ENCODE measurements at places on chromosomes 4 and X. TPM values are rescaled to one million over a fixed set of nuclear protein-coding genes. Genes with fewer than 3 reads are reported as not detected.

Gene MAP9
- 41.9 TPM for polyA plus RNA-seq

Gene GRIA3
- polyA plus RNA-seq: 3.3 TPM

Gene TBX22
- 0.87 TPM for polyA plus RNA-seq

Gene SPIN4
- polyA plus RNA-seq: 5.0 TPM

Gene MAP7D2
- polyA plus RNA-seq: 1.0 TPM

Gene MCTS1
- 75.6 TPM for polyA plus RNA-seq

Gene SYP
- polyA plus RNA-seq: 1.3 TPM

Gene FAM47E
- 7.4 TPM for polyA plus RNA-seq

Gene NCBP2L
- 0.11 TPM for polyA plus RNA-seq

GRCh38 chr4:168805341-168805740 is 204.7 kb downstream of the CBR4 start:
- no peak for DNase-seq

DNA sequence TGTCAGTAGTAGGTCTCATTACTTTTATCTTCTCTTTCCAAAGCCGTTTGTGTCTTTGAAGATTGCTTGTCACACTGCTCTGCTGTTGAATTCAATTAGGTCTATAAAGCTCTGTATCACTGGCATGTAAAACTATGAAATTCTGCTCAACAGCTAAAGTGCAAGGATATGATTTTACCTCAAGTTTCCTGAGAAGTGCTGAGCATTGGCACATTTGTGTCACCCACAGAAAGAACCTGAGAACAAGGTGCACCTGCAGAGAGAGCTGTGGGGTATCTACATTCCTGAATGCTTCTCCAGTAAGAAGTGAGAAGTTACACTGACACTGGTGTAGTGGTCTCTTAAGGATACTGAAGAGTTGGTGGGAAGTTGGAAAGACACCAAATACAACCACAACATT is 274.0 kb downstream of the INPP4B start:
- DNase-seq: no peak

- DNase-seq: no peak
Observed at GRCh38 chr4:93810340-93810992, 18.1 kb upstream of the ATOH1 start.

DNA sequence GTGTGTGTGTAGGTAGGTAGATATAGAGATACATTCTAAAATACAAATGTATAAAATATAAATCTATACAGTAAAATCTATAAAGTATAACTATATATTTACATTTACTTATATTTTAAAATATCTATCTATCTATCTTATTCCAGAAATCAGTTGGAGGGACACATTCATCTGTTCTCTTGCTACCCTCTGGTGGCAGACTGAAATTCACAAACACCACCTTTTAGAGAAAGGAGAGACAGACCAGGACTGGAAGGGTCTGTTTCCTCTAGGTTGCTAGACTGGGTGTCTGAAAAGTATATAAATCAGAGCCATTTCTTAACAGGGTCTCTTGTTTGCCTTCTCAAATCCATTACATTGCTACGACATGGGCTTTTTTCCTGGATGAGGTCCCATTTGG is 343.0 kb downstream of the OPHN1 start:
- DNase-seq: no peak

DNA sequence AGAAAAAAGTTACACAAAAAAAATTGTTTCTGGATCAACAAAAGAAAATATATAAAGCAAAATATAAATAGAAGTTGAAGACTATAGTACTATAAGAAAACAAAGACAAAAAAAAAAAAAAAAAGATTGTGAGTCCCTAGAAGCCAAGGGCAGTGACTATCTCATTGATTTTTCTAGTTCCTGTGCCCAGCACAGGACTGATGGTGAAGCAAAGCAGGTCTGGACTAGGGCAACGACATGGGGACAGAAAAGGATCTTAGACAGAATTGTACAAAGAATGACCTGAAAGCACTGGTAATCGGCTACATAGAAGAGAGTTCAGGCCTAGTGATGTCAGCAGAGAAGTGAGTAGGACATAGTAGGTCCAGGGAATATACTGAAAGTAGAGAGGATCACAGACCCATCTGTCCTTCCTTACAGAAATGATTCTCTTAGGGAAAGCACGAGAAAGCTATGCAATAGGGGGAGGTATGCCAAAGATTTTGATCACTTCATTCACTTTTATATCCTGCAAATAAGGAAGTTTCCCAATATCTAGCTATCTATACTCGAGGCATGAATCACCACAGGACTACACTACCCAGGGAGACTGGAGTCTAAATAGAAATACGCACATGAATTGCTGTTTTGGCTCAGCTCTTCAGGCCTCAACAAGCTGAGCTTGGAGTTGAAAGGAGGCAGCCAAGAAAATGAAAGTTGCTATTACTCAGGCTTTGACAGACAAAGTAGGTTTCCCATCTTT is 230.9 kb upstream of the GPC4 start:
- DNase-seq: no peak

GRCh38 chr4:186825069-186825468 is 101.4 kb upstream of the FAT1 start:
- no peak for DNase-seq

- peak; percentile 94 for DNase-seq
Observed at GRCh38 chrX:135521405-135522131, 1.1 kb downstream of the INTS6L start.

DNA sequence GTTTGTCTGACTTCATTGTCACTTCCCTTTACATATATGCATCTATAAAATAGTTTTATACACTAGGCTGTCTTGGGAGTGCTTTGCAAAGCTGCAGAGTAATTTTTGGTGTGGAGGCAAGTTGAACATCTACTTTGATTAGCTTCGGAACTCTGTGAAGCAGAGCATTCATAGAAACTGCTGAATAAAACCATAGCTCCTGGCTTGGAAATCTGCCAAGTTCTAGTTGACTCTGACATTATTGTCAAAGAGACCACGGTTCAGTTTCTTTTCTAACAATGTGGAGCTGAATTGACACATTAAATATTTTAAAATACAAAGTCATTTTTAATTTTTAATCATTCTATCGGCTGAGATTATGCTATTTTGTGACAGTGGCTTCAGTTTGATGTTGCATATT is 335.0 kb downstream of the BMPR1B start:
- DNase-seq: peak; percentile 60

DNA sequence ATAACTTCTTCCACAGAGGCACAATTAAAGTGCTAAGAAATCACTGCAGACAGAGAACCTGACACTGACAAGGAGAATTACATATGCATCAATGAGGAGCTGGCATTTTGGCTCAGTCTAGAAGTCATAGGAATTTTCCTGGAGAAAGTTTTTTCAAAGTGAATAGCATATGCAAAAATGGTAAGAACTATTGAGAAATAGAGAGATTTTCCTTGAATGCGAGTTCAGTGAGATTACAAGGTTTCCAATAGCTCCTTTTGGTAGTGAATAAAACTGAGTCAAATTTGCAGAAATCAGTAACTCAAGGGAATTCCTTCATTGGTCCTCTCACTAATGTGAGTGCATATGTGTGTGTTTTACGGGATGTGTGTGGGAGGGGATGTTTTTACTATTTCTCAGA is 557.5 kb downstream of the PPARGC1A start:
- no peak for DNase-seq

DNA sequence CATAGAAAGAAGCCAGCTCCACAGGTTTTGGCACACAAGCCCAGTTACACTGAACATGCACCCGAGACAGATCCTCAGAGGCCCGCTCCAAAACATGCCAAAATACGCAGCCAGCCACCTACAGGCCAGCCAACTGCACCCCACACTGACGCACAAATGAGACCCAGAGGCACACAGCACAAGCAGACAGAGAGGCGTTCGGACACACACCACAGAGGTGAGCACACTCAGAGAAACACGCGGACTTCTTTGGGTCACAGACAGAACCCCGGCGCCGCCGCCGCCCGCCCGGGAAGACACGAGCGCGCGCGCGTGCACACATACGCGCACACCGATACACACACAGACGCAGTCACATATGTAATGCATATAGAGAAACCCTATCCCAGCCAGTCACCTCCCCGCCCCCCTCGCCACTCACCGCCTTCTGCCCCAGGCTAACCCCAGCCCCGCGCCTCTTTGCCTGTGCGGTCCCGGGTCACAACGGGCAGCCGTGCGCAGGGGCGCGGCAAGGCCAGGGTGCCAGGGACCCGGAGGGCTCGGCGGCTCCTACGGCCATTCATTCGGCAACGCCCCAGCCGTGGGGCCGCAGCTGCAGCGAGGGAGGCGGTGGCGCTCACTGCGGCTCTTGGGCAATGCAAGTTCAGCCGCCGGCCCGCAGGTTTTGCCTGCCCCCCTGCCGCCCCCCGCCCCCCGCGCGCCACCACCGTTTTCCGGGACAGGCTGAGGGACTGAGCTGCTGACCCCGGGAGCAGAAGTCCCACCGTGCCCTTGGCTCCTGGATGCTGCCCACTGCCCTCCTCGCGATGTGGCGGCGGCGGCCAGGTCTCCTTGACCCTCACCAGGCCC is 553 bp downstream of the SEPTIN6 start:
- peak; percentile 54 for DNase-seq

GRCh38 chrX:39869846-39870601 is 227.7 kb downstream of the BCOR start:
- DNase-seq: peak; percentile 70
